ENCODE measurements at places on chromosomes 2 and 18.

GRCh38 chr2:47379384-47379783 lies 23.6 kb upstream of the MSH2 start:
- no peak for DNase-seq

- DNase-seq = no peak
Measured at GRCh38 chr2:151020411-151020810, 241.3 kb downstream of the RBM43 start.

DNA sequence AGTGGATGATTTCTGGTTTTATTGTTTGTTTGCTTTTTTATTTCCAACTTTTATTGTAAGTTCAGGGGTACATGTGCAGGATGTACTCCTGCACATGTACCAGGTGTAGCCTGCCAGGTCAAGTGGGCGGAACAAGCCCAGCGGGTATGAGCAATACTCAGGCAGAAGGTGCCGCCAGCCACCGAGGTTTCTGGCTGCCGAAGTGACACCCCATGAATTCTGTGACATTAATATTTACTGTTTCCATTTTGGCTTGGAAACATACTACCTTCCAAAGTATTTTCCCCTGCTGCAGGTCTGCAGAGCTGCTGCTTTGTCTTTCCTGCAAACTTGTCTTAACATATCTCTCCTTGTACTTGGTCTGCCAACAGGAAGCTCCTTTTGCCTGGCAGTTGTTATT lies 78.5 kb downstream of the PTPN4 start:
- DNase-seq = no peak

GRCh38 chr2:144493027-144493809 lies 26.7 kb downstream of the ZEB2 start:
- peak; percentile 66 for DNase-seq

GRCh38 chr18:76491473-76491775 lies 3.6 kb downstream of the ZNF516 start:
- DNase-seq = peak; percentile 67

GRCh38 chr2:217915706-217916105 lies 87.1 kb downstream of the TNS1 start:
- DNase-seq = no peak

DNA sequence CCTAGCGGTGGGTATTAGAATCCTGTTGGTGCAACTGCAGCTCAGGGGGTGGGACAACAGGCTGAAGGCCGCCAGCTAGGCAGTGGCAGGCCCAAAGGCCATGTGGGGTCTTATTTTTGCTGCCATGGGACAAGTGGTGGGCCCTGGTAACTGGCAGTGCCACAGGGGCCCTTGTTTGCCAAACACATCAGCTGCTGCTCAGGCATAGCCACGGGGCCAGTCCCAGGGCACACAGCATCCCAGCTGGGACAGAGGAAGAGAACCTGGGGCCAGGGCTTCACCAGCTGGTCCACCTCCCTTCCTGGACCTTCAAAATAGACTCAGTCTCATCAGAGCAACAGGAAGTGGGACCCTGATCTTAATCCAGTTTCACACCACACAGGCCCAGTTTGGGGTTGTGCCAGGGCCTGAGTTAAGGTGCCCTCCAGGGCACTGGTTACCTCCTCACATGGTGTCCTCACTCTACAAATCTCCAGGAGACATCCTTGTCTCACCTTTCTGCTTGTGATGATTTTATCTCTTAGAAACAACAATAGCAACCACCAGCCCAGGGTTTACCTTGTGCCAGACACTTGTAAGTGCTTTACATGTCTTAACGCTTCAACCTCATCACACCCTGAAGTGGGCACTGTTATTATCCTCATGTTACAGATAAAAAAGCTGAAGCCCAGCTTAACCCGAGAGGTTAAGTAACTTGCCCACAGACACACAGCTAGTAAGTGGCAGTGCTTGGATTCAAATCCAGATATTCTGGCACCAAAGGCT lies 98.5 kb downstream of the GYPC start:
- no peak for DNase-seq

DNA sequence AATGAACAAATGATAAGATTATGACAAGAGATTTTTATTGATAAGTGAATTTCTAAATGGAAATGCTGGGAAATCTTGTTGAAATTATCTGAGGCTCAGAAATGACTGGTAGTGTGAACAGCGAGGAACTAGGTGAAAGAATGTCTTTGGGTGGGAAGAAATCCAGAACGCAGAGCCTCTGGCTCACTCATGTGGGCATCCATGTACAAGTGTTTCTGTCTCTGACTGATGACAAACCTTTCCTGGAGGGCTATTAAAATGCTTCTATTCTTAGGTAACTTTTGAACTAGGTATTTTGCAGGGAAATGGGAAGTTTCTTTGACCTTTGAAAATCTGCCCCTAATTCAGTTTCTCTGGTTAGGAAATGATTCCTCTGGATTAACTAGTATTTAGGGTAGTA lies 598.6 kb downstream of the SLC4A3 start:
- no peak for DNase-seq

- no peak for DNase-seq
Measured at GRCh38 chr2:173150087-173150486, 74.4 kb downstream of the MAP3K20 start.

DNA sequence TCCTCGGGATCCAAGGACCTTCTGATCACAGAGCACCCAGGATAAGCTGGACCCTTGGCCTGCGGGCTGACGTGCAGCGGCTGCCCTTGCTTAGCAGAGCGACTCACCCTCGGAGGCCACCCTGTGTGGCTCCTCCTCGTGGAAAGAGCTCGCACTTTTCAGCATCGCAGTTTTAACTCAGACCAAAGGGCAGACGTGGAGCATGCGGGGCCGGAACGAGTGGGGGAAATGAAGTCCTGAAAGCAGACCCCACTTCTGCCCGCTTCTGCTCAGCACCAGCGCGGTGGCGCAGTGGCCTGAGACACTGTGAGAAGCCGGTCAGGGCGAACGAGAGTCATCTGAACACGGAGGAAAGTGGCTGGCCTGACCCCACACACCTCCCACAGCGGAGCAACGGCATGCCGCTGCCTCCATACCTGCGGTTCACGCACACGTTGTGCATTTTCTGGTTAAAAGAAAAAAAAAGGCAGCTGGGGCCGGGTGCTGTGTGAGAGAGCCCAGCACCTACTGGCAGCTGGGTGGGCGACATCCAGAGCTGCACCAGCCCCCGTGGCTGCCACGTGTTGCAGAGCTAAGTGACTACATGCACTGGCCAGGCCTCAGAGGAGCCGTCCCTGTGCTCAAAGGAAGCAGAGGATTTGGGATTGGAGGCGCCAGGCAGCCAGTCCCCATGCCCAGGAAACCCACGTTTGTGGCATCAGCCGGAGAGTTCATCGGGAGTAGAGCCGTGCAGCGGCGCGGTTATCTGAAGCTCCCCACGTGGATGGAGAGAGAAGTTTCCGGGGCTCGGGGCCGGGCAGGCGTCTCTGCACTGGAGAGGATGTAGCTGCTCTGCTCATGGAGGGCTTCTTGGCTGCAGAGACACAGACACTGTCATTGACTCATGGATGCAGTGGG lies 89.7 kb downstream of the USP40 start:
- no peak for DNase-seq

GRCh38 chr18:68985172-68985820 lies 187.4 kb downstream of the CCDC102B start:
- no peak for DNase-seq

GRCh38 chr18:58183226-58183625 lies 139.2 kb downstream of the NEDD4L start:
- DNase-seq = no peak

DNA sequence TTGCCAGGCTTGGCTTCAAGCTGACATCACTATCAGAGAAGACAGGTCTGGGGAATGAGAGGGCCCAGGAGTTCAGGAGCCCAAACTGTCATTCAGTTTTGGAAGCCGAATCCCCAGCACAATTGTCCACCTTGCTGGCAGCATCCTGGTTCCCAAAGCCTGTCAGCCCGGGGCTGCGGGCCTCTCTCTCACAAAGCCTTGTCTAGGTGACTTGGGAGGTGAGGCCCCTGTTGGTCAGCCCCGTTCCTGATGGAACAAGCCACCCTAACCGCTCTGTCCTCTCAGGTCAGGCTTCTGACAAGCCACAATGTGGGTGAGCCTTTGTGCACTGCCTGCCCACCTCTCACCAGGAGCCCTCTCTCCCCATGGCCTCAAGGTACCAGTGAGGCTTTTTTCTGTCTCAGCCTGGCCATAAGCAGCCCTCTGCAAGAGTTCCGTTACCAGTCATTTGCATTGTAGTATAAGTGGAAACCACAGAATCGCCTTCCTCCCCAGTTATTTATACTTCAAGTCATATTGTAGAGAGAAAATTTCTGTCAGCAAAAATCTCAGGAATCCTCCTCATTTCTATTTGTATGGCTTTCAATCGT lies 100.6 kb downstream of the MSH2 start:
- DNase-seq = no peak

GRCh38 chr2:88669482-88670214 lies 21.8 kb upstream of the RPIA start:
- peak; percentile 53 for DNase-seq

DNA sequence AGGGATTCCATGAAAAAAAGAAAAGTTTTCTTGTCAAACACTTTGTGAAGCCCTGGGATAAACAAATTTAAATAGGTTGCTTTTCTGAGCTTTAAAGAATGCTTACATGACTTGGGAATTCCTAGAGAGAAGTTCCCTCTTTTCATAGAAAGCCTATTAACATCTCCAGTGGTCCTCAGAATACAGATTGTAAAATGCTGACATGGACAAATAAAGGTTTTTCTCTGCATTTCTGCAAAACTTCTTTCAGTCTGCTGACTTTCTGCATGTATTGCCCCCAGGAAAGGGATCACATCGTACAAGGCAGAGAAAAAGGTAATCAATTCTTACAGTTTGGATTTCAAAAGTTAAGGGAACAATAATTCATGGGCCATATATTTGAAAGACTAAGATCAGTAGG lies 20.6 kb downstream of the ZNF385B start:
- no peak for DNase-seq

- no peak for DNase-seq
Measured at GRCh38 chr2:81650048-81650971, 1345.8 kb upstream of the LRRTM1 start.

GRCh38 chr2:86225581-86225980 lies 26.3 kb downstream of the MRPL35 start:
- DNase-seq = peak; percentile 53

DNA sequence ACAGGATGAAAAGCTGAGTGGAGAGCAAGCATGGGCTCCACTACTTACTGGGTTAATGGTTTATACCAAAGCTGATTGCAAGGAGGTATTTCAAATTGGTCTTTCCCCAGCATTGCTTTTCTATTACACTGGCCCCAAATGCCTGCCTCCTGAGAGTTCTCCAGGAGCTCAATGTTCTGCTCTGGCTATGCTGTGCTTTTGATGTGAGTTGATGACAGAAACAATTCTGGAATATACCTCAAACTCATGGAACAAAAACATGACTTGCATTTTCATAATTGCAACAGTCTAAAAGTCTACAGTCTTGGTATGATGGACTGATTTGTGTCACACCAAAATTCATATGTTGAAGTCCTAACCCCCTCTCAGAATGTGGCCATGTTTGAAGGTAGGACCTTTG lies 258.0 kb downstream of the CDH20 start:
- DNase-seq = no peak

GRCh38 chr18:50356036-50356945 lies 18.6 kb upstream of the SKA1 start:
- DNase-seq = peak; percentile 65

GRCh38 chr18:75204269-75204731 lies 4.6 kb downstream of the PTGR3 start:
- DNase-seq = no peak

DNA sequence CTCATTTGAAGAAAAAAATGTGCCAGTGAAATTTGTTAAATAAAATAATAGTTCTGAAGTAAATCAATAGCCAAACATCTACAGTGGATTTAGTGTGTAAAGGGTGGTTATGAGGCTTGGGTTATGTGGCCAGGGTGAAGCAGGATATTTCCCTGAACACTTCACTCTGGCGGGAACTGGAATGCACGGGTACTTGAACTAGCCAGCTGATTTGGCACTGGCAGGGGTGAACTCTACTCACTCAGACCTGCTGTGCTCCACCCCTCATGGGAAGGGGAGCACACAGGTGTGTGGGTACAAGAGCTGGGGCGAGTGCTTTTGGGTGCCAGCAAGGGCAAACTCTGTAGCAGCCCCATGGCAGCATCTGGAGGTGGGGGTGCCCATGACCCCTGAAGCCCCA lies 278.2 kb downstream of the CALCRL start:
- no peak for DNase-seq

DNA sequence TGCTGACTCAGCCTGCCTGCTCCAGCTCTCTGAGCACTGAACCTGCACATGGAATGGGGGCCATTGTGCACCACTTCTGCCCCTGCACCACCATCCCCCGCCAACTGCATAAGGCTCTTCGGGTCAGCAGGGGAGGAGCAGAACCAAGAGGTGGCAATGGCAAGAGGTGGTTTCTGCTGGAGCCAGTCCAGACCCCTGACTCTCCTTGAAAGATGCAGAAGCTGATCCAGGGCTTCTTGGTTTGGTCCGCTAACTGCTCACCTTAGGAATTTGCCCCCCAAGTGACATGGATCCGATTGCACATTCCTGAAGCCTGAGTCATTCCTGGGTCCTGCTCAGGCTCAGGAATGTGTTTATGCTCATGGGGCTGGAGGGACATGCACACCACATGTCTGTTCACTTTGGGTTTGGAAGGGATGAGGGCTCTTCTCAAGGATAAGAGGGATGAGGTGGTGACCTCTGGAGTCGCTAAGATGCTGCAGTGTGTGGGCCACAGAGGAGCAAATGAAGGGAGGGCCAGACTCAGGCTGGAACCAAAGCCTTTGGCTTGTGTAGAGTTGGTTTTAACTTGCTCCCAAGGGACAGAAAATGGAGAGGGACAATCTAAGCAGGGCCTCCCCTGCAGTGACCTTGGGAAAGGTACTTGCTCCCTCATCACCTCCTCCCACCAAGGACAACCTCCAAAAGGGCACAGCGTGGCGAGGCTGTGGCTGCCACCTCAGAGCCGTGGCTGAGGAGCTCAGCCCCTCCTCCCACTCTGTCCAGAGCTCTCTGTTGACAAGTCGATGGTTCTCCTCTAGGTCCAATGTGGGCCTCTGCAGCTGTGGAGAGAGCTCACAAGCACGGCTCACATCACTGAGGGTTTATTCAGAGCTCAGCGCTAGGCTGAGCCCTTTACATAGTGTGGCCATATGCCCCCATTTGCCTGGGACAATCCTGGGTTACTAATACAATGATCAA lies 66.2 kb downstream of the HS1BP3 start:
- no peak for DNase-seq

- no peak for DNase-seq
Measured at GRCh38 chr2:184363213-184363612, 235.1 kb upstream of the ZNF804A start.

DNA sequence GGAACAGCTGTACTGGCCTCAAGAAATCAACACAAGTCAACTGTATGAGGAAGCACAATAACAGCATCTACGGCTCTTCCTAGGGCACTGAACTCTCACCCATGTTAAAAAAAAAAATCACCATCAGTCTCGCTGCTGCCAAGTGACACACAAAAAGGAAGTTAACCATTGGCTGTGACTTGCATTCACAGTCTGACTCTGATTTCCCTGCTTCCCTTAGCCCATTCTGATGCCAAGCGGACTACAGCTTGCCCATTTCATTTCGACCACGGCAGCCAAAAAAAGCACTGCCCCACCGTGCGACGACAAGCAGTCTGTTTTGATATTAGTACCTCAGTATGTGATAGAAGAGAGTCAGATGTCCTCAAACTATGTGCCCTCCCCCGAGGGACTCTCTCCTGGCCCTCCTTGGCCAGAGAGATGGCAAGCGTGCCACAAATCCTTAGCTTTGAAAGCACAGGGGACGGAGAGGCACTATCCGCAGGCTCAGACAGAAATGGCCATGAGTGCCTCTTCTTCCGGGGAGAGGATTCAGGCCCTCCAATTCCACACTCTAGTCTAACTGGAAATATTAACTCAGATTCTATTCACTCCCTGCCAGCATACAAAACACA lies 250.0 kb downstream of the TCF4 start:
- DNase-seq = no peak
